ENCODE measurements at places on chromosomes 16 and 17.

DNA sequence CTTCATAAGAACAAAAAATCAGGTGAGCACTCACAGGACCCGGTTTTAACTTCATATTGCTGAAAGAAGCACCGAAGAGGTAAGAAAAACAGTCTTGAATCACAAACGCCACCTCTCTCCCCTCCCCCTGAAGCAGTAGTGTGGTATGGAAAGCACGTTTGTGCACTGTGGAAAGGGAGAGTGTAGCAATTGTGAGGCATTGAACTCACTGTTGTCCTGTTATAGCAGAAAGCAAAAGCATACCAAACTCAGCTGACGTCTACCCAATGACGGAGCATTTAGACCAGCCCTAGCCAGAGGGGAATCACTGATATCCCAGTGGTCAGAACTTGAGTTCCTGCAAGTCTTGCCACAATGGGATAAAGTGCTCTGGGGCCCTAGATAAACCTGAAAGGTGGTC, 98.8 kb downstream of the DYNLRB2 start:
- no peak for DNase-seq

DNA sequence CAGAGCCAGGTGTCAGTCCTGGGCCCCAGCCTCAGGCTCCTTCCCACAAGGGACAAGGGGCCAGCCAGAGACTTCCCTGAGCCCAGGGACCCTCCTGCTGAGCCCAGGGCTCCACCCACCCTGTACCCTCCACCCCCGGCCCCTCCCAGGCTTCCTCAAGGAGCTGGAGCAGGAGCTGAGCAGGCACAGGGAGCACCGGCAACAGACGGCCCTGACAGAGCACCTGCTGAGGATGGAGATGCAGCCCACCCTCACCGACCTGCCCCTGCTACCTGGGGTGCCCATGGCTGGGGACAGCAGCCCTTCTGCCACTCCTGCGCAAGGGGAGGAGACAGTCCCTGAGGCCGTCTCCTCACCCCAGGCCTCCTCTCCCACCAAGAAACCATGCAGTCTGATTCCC, 4.5 kb downstream of the SCRN2 start:
- DNase-seq = no peak

- no peak for DNase-seq
Observed at GRCh38 chr16:75727221-75727620, 931 bp upstream of the CPHXL start.

DNA sequence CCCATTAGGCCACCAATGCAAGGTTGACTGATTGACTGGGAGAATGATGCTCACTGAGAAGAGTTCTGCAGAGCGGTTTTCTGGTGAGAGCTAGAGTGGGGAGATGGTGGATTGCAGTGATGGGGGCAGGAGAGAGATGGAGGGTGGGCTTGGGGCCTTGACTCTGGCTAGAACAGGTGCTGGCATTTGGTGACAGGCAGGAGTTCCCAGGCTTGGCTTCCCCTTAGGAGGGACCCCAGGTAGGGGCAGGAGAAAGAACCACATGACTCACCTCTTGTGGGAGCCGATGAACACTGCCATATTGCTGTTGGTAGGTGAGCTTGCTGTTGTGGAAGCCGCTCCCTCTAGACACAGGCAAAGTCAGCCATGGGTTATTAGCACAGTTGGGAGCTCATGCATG, 8.0 kb downstream of the CD300LB start:
- DNase-seq = no peak

GRCh38 chr16:80273635-80274538, 266.9 kb upstream of the DYNLRB2 start:
- no peak for DNase-seq

All from putamen (tissue), 1 donor.